ENCODE measurements at places on chromosomes 13 and 19. TPM values are rescaled to one million over a fixed set of nuclear protein-coding genes. Genes with fewer than 3 reads are reported as not detected.

ZNF541 gene
- not detected for total RNA-seq

- H3K36me3 ChIP-seq = no peaks in the 10 kb centered on the region
- no peak overlapping the region for H3K27ac ChIP-seq
- no peak for DNase-seq
- no peaks in the 10 kb centered on the region for H3K27me3 ChIP-seq
- H3K4me3 ChIP-seq = no peak overlapping the region
Measured at GRCh38 chr13:75669706-75670105, 33.6 kb downstream of the LMO7 start.

- no peak for DNase-seq
- peaks cover 25% of the 10 kb centered on the region for H3K36me3 ChIP-seq
- H3K4me3 ChIP-seq = no peak overlapping the region
- H3K27me3 ChIP-seq = no peaks in the 10 kb centered on the region
- no peaks in the 10 kb centered on the region for H3K4me1 ChIP-seq
Measured at GRCh38 chr19:2099054-2099501, 2.4 kb downstream of the IZUMO4 start.

GCDH gene
- 18.0 TPM for total RNA-seq

GRCh38 chr13:73142071-73142470 lies 83.3 kb downstream of the KLF5 start:
- no peak overlapping the region for H3K4me3 ChIP-seq
- peak; percentile 4 for DNase-seq
- no peak overlapping the region for H3K27ac ChIP-seq

GRCh38 chr19:4059891-4060620 lies 6.6 kb downstream of the ZBTB7A start:
- DNase-seq = no peak
- peaks cover 52% of the 10 kb centered on the region for H3K4me1 ChIP-seq
- H3K27ac ChIP-seq = peak overlapping the region; percentile 93
- H3K36me3 ChIP-seq = peaks cover 10% of the 10 kb centered on the region

RASGRP4 gene
- total RNA-seq = not detected

DNA sequence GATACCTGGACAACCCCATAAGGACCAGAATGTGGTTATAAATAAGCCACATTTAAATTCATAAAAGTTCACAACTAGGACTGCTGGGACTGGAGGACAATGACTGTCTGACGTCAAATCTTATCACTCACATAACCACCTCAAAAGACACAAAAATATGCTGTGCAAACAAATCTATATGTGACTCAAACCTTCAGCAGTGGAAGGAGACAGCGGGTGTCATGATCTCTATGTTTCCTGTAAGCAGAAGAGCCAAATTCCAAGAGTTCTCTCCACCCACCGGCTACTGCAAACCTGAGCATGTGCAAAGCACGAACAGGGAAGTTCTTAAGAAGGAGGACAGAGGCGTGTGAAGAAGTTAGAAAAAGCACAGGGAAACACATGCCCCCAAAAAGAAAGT lies 113.2 kb downstream of the MYCBP2 start:
- DNase-seq = peak; percentile 77
- no peak overlapping the region for H3K4me3 ChIP-seq
- no peak overlapping the region for H3K27ac ChIP-seq
- no peaks in the 10 kb centered on the region for H3K36me3 ChIP-seq
- H3K4me1 ChIP-seq = peaks cover 4% of the 10 kb centered on the region

DNA sequence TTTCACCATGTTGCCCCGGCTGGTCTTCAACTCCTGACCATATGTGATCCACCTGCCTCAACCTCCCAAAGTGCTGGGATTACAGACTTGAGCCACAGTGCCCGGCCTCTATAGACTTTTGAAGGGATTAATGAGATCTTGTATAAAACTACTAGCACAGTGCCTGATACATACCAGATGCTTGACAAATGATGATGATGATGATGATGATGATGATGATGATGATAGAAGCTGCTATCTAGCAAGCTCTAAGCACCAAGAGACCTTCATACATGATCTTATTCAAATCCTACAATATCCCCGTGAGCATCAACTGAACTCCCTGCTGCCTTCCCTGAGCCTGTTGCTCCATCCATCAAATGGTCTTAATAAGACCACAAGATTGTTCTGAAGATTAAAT lies 14.4 kb downstream of the CEACAM20 start:
- no peak overlapping the region for H3K27ac ChIP-seq
- no peak overlapping the region for H3K4me3 ChIP-seq
- H3K27me3 ChIP-seq = no peaks in the 10 kb centered on the region
- H3K4me1 ChIP-seq = no peaks in the 10 kb centered on the region

DNA sequence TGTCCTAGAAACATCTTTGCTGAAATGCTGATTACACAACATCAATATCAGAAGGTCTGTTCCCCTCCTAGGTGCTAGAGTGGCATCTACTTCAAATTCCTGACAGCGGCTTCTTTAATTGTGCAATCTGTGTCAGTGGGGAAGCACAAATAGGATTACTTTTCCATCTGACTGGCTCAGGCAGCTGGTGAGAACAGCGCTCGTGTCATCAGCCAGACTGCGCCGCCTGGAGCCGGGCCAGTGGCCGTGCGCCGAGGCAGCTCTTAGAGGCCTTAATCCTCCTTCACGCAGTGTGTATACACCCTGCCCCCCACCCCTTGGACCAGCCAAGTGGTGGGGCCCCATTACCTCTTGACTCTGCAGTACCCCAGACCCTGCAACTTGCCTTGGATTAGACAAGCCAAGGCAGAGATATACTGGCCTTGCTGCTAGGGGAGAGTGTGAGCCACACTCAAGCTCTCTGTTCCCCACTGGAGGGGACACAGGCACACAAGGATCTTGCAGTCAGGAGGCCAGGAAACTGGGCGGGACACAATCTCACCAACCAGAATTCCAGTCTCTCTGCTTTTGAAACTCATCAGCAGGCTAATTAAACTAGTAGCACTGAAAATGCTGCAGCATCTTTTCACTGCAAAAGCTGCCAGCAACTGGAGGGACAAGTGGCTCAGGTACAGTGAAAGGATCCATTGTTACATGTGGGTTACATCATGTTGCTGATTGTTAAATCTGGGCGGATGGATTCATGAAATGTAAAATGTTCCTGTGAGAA lies 48.9 kb upstream of the EPHX3 start:
- no peak overlapping the region for H3K4me3 ChIP-seq
- peaks cover 39% of the 10 kb centered on the region for H3K4me1 ChIP-seq
- DNase-seq = peak; percentile 91
- H3K36me3 ChIP-seq = no peaks in the 10 kb centered on the region

YJEFN3 gene
- total RNA-seq = 0.51 TPM
